DMS79 (cell line): ENCODE measurements at places on chromosomes 12 and 14.

DNA sequence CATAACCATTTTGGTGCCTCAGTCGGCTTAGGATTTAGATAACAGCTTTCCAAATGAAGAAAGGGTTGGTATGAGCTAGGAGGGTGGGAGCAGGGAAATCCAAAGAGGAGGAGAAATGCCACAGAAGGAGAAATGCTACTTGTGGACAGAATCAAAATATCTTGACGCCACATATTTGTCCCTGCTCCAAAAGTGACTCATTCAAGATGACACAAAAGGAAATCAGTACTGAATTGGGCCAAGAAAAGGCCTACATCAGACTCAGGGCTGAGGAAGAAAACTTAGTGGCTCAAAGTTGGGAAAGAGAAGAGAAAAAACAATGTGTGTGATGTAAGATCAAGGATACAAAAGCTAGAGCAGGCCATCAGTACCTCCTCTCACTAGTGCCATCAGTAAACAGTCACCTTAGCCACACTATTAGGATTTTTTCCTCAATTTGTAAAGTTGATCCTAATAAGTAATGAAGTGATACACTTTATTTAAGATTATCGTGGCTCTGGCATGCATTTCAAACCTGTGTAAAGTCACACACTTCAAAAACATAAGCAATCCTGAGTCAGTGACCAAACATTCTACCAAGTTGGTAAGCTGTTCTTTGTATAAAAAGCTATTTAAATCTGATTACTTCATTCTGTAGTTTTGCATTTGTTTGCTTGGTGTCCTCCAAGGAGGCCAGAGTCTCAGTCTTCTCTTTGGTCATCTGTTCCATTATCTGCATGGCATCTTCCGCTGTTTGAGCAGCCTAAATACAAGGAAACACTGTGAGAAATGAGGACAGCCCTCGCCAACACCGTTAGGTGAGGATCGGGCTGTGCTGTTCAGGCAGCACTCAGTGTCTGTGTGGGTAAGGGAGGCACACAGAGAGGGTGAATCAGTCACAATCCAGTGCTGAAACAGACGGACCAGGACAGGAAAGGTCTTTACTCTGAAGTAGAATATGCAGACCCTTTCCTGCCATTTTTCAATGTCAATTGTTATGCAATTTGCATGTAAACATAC is 52.6 kb upstream of the VPS33A start:
- no peak for DNase-seq

DNA sequence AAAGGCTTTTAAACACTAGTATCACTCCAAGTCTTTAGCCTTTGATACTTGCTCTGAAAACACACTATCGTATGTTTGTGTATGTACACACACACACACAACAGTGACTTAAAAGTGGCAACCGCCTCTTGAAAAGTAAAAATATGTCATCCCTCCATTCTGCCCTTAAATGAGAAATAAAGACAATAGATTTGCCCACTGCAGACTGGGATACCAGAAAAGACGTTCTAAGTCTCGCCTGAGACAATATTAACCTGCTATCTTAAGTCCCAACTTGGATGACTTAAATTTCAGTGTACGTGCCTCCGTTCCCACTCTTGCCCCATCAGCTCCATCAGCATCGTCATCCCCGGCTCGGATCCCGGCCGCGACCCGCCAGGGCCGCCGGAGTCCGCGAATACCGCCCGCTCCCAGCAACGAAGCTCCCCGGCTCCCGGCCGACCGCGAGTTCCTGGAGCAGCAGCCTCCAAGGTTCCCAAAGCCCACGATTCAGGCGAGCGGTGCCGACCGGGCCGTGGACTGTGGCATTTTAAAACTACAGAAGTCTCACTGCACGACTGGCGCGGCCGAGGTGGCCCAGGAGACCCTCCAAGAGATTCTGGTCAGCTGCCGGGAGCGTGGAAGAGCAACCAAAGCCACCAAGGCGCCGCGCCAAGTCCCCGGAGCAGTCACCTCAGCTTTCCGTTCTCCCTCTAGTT is 2.8 kb upstream of the ARID2 start:
- DNase-seq, result peak; percentile 27

GRCh38 chr14:73634011-73634833 is 10.6 kb upstream of the DNAL1 start:
- DNase-seq, result peak; percentile 29

GRCh38 chr12:75991753-75992152 is 39.8 kb downstream of the PHLDA1 start:
- DNase-seq, result no peak

- no peak for DNase-seq
Measured at GRCh38 chr14:74299061-74299545, 3.6 kb downstream of the ABCD4 start.

GRCh38 chr12:57131896-57132744 is 3.8 kb downstream of the LRP1 start:
- no peak for DNase-seq

- no peak for DNase-seq
Measured at GRCh38 chr14:105085766-105086165, 20.5 kb upstream of the GPR132 start.

GRCh38 chr14:93085911-93086310 is 29.8 kb downstream of the ITPK1 start:
- no peak for DNase-seq

DNA sequence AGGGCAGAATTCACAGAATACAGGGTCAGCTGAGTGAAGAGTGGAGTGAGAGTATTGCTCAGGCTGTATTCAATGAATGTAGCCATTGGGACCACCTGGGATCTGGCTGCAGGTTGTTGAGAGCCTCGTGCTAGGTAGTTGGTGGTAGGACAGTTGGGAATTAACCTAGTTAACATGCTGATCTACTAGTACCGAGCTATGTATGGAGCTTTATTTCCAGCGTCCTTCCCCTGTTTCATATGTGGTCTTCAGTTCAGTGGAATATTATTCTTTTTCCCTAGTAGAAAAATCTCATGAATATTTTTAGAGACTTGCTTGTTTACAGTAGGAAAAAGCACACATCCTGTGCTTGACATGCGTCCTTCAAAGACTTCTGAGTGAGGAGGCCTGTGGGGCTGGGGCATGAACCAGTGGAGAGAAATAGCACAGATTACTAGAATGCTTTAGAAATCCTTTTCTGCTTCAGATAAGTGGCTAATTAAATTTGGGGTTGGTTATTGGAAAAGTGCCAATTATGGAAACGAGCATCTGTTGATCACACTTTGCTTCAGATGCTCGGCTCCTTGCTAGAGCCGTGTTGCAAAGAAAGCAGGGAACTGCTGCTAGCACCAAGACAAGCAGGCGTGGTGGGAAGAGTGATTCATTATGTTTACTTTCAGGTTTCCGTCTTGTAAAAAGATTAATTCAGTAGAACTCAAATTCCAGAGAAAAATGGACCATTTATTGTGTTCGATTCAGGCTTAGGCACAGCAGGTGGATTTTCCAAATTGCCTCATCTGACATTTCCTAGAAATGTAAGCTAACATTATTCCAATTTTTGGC is 53.6 kb downstream of the ARF6 start:
- peak; percentile 91 for DNase-seq

DNA sequence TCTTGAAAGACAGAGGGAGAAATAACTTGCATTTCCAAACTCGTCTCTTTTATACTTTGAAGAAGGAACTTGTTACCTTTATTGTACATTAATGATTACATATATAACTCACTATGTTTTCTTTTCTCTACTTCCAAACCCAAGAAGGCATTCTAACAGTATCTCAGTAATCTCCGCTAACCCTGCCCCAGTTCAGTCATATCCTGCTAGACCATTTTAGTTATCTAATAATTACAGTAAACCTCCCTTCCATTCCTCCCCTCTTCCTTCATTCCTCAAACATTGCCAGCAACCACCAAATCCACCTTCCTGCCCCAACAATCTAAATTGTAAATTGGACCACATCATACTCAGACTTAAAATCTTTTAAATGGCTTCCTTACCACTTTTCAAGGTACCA is 30.6 kb downstream of the STK38L start:
- DNase-seq, result no peak

DNA sequence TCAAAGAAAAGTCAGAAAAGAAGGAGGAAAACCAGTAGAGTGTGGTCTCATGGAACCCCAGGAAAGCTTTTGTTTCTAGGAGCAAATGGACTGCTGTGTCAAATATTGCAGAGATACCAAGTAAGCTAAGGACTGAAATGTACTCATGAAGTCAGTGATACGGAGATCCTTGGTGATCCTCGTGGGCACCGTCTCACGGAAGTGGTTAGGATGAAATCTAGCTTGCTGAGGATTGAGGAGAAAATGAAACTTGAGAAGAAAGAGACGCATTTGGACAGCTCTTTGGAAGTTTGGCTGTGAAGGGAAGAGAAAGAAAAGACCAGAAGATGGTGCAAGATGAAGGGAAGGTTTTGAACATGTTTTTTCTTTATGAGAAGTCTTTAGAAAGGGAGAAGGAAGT is 104.0 kb upstream of the CCND2 start:
- no peak for DNase-seq

GRCh38 chr14:30015489-30015888 is 87.8 kb upstream of the PRKD1 start:
- no peak for DNase-seq

DNA sequence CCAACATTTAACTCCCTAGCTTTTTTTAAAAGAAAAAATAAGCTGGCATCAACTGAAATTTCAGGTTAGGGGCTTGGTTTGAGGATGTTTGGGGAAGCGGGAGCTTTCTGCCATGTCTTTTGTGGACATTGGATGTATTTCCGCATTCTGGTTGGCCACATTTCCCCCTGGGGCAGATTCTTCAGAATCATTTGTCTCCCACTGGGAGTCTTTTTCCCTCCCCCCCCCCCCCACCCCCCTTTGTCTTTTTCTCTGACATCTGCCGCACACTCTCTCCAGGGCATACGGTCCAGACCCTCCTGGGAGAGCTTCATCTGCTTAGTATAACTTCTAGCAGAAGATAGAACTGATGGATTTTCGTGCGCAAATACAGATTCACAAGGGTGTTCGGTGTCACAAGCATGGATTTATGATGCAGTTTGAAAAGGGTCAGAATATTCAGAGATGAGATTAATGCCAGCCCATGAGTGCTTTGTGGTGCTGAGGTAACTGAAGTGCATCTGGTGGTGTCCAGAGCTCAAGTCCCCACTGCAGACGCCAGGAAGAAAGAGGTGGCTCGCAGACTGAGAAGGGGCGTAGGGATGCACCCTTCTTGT is 40.2 kb downstream of the ETV6 start:
- no peak for DNase-seq

DNA sequence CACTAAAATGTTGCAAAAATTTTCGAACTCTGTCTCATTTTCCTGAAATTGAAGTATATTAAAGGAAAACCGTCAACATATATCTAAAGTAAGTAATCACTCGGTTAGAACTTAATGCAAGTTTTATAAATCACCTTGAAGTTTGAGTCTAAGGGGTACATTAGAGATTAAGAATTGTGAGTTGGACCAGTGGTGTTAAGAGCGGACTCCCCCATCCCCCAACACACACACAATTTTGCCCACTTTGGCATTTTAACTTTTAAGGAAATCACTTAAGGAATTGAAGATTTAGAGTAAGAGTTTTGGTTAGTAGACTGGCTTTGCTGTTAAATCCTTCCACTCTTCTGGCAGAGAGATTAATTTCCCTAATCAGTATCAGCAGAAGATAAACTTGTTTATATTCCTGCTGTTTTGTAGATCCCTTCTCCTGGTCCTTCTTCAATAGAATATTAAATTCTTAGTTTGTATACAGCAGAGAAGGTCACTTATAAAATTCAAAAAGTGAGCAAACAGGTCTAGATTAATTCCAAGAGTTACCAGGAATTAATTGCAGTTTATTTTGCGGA is 1.5 kb downstream of the HIF1A start:
- no peak for DNase-seq

- DNase-seq, result no peak
Measured at GRCh38 chr12:109817627-109818231, 15.5 kb downstream of the TRPV4 start.

- no peak for DNase-seq
Measured at GRCh38 chr12:92144631-92145480, 790 bp downstream of the BTG1 start.

- no peak for DNase-seq
Measured at GRCh38 chr14:68510201-68511128, 282.4 kb downstream of the ZFP36L1 start.

DNA sequence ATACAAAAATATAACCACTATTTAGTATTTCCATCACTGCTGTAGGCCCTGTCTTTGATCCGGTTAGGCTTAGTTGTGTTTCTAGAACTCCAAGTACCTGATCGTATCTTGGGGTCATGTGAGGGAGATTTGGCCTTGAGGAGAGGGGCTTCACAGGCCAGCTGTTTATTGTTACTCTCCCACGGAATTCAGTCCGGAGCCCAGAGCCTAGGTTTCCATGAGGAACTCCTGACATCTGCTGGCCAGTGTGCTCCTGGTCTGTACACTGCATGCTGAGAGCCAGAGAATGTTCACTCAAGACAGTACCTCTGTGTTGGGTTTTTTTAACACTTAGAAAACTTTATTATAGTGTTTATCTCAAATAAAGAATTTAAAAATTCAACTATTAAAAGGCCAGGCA is 341.0 kb upstream of the TMEM132C start:
- no peak for DNase-seq

DNA sequence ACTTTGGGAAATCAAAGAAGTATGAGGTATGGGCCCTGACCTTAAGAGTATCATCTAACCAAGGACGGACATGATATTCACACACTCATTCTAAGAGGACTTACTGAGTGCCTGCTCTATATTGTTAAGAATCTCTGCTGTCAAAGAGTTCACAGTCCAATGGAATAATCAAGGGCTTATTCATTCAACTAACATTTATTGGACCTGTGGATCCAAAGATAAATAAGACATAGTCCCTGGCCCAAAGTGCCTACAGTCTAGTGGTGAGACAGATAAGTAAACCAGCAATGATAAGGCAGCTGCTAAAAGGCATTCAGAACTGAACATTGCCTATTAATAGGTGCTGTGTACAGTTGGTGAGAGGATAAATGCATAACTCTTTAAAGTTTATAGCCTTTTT is 11.0 kb downstream of the WDR20 start:
- no peak for DNase-seq

GRCh38 chr12:49983892-49984291 is 11.1 kb downstream of the AQP6 start:
- peak; percentile 57 for DNase-seq

DNA sequence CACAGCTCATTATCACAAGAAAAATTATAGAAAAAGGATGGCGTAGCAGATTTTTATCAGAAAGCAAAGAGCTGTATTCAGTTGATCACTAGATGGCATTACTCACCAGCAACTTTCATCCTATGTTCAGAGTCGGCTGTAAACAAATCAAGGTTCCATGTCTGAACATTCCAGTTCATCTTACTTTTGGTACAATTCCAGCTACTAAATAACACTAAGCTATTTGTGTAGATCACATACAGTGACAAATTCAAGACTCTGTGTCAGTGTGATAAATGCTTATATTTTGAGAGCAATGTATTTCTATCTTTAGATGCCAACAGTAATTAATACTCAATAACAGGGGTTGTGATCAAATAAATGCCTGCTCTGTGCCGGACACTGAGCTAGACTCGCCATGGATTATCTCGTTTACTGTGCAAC is 30.1 kb downstream of the NRDE2 start:
- peak; percentile 37 for DNase-seq

GRCh38 chr14:81385419-81385818 is 14.7 kb downstream of the STON2 start:
- DNase-seq, result no peak

DNA sequence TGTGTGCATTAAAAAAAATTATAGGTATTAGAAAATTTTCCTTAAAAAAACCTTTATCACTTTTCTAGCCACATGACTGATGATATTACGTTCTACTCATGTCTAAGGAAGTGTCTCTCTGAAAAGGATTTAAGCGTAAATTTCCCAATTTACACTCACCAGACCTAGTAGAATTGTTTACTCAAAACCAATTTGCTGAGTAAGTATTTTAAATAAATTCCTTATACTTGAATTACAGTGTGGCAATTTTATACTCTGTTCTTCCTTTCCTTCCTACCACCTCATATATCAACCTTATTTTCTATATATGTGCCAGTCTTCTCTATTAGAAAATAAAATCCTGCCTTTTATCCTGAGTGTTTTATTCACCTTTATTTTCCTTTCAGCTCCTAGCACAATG is 1035.1 kb downstream of the TRHDE start:
- no peak for DNase-seq
